ENCODE measurements at places on chromosomes 5 and 9.

DNA sequence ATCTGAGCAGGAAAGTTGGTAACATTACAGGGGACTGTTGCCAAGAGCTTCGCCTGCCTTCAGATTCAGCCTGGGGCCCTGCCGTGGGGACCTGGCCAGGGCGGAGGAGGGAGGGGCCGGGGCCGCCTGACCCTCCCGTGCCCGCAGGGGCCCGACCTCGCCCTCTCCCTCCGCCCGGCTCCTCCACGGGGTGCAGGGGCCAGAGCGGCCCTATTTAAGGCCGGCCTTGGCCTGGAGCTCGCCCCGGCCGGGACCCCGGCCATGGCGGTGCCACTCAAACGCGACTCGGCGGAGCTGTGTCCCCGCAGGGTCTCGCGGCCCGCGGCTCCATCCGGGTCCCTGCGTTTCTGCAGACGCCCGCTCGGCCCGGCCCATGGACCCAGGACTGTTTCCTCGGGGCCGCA lies 757 bp downstream of the TMEM250 start:
- DNase-seq: peak; percentile 57

GRCh38 chr9:89213396-89213880 lies 34.8 kb upstream of the SHC3 start:
- no peak for DNase-seq

- DNase-seq: no peak
Observed at GRCh38 chr9:75593920-75594319, 296.6 kb upstream of the PCSK5 start.

- no peak for DNase-seq
Observed at GRCh38 chr5:5181650-5182324, 41.7 kb downstream of the ADAMTS16 start.

- DNase-seq: no peak
Observed at GRCh38 chr5:93545872-93546271, 35.1 kb downstream of the NR2F1-AS1 start.

GRCh38 chr5:72508241-72509170 lies 1.3 kb upstream of the ZNF366 start:
- no peak for DNase-seq

DNA sequence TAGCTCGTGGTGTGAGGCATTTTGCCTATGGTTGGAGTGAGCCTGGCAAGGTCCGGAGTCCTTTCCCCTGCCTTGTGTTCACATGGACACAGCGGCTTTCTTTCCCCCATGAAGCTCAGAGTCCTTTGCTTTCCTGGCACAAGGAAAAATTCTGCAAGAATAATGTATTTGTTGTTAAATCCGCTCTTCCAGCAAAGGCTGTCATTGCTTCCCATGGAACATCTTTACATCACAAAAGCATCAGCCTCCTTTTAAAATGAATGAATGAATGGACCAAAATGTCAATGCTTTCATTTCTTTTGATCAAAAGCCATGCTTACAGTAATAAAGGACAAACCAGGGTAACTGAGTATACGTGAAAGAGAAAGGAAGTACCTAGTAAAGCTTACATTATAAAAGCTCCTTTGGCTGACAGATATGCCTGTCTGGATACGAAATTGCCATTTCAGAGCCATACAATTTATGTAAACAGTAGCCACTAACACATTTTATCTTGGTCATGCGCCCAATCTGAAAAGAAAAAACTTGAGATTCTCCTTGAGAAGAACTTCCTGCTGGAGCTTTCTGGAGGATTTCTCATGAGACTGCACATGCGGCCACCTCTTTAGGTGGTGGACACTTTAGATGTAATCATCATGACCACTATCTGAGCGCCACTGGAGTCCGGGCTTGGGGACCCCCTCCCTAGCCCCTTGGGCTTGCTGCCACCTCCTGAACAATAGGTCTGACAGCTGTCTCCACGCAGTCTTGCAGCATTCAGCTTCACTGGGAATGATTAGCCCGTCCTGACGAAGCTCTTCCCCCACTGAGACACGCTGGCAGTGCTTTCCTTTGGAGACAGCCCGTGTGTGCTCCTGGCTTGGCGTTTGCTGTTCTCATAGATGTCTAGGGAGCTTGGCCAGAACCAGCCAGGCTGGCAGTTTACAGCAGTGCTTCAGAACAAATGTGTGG lies 355.9 kb downstream of the ADAMTS6 start:
- no peak for DNase-seq

- DNase-seq: peak; percentile 40
Observed at GRCh38 chr5:556909-557441, 32.7 kb upstream of the SLC9A3 start.

DNA sequence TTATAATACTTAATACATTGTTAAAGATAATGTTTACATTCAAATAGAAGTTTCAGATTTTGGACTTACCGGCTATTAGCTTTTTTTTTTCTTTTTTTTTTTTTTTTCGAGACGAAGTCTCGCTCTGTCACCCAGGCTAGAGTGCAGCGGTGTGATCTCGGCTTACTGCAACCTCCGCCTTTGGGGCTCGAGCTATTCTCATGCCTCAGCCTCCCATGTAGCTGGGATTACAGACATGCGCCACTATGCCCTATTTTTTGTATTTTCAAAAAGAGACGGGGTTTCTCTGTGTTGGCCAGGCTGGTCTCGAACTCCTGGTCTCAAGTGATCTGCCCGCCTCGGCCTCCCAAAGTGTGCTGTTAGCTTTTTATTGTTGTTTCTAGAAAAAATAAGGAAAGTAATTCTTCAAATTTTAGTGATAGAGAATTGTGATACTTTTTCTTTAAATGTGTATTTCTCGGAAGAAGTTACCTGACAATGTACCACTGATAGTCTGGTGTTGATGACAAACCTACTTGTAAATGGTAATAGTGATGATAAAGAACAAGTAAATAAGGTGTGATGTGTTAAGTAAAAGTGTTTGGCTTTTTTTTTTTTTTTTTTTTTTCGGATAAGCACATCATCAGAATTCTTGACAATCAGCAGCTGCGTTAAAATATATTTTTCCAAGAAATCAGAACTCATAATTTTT lies 2.7 kb downstream of the CDC42SE2 start:
- DNase-seq: peak; percentile 37

DNA sequence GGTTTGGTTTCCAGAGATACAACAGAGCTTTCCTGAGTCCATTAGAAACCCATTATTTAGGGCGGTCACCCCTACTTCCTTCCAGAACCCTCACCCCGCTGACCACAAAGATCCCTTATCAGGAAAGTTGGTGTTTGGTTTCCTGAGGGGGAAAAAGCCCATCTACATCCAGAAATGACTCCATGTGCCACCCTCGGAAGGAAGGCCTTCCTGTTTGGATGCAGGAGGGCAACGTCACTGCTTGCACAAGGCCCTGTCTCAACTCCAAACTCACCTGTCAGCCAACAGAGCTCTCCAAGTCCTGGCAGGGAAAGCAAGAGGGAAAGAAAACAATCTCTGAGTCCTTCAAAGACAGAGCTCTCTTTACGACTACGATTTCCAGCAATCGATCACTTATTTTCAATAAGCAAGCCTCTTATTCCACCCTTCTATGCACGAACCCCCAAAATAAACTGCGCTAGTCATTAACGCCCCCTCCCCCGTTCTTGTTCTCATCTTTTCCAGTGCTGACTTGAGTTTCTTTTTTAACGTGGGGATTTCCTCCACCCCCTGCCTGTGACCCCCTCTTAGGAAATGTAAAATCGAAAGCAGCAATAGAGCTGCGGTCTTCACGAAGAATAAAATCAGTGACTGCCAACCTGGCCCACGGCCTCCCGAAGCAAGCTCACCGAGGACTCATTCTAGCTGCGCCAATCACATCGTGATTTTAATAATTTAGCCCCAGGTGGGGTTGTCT lies 35.7 kb upstream of the NTNG2 start:
- no peak for DNase-seq

All from body of pancreas (tissue), 4 donors.